Hepatocyte (in vitro differentiated cells): ENCODE measurements at places on chromosomes 6 and 20.
A peak's percentile ranks its signal among the peaks of the same experiment; 100 is the strongest.

DNA sequence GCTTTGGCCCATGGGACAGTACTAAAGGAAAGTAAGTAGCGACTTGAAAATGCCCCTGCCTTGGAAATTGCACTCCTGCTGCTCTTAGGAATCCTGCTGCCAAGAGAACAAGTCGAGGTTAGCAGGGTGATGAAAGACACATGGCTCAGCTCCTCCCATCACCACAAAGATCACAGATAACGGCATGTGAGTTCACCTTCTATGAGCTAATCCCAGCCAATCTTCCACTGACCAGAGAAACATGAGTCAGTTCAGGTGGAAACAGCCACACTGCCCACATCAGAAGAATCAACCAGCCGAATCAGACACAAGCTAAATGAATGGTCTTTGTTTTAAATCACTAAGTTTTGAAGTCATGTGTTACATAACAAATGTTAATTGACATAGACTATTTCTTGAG, 106.3 kb downstream of the PRKN start:
- peak; percentile 56 for DNase-seq

DNA sequence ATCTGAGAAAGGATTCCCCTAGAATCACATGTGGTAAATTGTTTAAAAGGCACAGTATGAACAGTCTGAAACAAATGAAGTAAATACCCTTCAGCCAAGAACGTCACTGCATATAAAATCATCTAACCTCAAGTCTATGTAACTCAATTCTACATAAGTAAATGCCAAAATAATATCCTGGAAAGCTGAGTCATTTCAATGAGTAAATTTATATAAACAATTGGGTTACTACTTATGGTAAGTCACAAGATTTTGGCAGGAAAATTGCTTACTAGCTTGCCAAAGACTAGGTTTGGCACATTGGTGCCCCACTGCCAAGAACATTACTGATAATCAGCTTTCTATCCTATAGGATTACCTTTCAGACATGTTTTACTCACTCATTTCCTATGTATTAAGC, 8.4 kb downstream of the GMDS start:
- no peak for DNase-seq

GRCh38 chr6:72290620-72291019, 331.2 kb upstream of the KCNQ5 start:
- no peak for DNase-seq

DNA sequence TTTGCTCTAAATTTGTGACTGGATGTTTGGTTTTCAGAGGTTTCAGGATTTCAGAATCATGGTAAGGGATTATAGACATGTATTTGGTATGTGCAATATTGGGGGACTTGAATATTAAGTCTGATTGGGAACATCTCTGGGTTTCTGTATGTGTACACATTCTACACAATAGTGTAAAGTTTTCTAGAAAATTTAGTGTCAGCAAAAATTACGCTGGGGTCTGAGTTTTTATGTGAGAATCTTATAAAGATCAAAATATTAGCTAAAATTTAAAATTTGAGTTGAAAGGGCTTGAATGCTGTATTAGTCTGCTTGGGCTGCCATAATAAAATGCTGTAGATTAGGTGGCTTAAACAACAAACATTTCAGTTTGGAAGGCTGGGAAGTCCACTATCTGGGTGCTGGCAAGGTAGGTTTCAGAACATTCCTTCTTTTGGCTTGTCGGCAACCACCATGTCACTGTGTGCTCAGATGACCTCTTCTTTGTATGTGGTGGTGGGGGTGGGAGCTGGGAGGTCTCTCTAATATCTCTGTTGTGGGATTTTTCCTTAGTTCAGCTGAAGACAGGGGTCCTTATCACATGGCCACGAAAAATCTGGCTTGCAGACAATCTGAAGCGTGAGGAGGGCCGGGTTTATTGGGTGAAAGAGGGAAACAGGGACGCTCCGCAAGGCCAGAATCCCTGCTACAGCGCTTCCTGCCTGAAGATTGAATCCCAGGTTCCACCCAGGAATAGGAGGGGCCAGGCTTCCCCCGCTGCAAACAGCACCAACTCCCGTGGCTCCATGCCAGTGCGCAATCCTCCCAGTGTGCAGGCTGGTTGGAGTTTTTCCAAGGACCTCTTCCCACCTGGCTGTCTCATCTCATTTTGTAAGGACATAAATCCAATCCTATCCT, 299.7 kb downstream of the PLCB1 start:
- DNase-seq: peak; percentile 22

- DNase-seq: peak; percentile 62
Observed at GRCh38 chr6:137237413-137238170, 18.4 kb upstream of the IFNGR1 start.

DNA sequence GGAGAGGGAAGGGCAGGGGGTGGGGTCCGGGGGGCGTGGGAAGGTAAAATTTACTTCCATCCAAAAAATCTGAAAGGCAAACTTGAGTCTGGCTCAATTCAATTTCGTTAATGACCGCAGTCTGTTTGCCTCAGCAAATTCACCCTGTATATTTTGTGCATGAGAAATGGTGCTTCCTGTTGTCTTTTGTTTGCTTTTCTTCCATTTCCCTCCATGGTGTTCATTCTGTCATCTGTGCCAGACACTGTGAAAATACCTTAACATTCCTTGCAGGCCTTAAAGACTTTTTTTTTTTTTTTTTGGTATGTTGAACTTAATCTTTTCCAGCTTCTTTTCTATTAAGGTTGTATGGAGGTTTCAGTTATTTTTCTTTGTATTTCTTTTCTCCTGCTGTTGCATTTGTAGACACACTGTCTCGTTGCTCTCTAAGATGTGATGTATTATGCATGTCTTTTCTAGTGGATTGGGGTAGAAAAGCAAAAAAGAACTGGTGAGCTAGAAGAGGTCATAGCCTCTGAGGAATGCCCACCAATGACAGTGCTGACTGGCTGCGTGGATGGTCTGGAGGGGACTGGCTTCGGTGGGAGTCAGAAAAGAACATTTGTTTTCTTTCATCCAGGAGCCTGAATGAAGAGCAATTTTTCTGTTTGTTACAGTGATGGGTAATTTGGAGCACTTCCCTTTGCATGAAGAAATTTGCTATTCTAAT, 585.0 kb upstream of the MAP3K7 start:
- DNase-seq: no peak

GRCh38 chr6:102717737-102718456, 1324.4 kb downstream of the GRIK2 start:
- DNase-seq: no peak

- DNase-seq: peak; percentile 46
Observed at GRCh38 chr6:90149280-90149679, 147.4 kb downstream of the BACH2 start.

GRCh38 chr6:160004018-160004417, 35.1 kb downstream of the IGF2R start:
- no peak for DNase-seq

DNA sequence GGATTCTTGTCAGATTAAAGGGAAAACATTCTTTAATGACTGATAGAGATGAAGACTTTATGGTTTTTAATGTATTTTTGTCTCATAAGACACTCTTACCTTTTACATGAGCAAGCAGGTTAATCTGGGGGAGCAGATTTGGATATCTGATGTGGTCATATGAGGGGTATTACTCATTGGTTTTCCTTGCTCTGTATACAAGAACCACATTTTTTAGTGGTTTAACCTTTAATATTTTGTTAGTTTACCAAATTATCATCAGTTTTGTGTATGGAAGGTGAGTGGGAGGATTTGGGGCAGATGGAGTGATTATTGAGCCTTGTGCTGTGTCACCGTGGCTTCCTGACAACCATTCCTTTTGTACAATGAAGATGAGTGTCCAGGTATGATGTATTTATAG, 112.9 kb downstream of the FIG4 start:
- no peak for DNase-seq

DNA sequence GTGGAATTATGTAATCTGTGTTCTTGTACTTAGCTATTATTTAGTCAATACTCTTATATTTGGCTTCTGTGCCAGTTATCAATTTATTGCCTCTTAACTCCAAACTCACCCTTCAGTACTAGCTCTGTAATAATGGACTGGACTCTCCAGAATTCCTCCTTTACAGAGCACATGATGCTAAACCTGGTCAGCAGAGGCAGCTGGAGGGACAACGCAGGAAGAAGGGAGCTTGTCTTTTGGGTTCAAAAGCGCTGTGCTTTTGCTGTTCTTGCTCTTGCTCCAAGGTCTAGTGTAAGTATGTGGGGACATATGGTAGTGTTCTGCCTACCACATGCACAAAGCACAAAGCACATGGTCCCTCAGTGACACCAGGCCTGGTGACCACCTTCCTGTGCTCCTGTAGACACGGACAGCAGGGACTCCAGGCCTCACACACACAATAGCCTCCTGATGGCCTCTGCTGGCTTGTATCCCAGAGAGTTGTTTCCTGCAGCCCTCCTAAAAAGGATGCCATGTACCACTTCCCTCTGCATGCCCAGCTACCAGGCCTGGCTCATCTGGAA, 46.1 kb downstream of the CHD6 start:
- DNase-seq: no peak

DNA sequence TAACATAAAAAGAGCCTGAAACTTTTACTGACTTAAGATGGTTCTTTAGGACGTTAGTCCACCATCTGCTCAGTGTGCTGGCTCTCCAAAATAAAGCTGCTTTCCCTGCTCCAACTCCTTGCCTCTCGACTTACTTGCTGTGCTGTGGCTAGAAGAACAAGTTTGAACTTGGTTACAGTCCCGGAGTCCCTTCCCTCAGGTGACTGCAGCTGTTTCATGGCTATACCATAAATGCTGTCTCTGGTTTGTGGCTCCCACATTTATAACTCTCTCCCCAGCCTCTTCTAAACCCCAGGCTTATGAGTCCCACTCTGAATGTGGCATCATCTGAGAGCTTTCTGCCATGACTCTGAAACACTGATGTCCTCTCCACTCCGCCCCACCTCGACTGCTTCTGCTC, 306.4 kb upstream of the PRND start:
- no peak for DNase-seq

DNA sequence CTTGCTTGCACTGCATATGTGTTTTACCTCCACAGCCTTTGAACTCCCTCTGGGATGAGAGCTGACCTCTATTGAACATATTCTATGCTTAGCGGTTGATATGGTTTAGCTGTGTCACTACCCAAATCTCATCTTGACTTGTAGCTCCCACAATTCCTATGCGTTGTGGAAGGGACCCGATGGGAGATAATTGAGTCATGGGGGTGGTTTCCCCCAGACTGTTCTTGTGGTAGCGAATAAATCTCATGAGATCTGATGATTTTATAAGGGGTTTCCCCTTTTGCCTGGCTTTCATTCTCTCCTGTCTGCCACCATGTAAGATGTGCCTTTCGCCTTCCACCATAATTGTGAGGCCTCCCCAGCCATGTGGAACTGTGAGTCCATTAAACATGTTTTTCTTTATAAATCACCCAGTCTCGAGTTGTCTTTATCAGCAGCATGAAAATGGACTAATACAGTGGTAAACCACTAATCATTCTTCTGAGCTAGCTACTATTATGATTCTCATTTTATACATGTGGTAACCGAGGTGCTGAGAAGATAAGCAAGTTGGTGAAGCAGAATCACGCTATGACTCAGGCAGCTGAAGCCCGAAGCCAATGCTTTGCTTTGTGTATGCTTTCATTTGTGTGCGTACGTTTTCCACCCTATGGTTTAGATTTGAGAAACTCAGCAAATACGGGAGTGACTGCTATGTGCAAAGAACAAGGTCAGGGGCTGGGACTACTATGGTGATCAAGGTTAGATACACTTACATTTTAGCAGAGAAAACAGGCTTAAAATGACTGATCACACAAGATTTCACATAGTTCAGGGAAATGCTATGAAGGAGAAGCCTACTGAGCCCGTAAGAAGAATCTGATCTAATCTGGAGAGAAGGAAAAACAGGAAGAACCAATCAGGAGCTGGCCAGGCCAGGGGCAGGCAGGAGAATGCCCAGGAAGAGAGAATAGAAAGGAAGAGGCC, 363.5 kb downstream of the ESR1 start:
- DNase-seq: peak; percentile 38

DNA sequence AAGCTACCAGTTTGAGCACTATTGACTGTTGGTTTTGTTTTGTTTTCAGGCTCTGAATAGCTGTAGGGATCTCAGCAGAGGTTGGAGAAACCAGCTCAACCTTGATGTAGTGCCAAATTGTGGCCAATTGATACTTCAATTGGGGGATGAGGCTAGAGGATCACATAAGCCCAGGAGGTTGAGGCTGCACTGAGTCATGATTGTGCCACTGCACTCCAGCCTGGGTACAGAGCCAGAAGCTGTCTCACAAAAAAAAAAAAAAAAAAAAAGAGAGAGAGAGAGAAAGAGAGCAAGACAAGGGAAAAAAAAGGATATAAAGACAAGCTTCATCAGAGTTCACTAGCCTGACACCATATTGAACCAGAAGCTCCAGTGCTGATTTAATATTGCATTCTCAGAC, 702.1 kb downstream of the FRK start:
- DNase-seq: no peak

GRCh38 chr6:26468829-26469228, 11.1 kb downstream of the BTN2A1 start:
- no peak for DNase-seq

DNA sequence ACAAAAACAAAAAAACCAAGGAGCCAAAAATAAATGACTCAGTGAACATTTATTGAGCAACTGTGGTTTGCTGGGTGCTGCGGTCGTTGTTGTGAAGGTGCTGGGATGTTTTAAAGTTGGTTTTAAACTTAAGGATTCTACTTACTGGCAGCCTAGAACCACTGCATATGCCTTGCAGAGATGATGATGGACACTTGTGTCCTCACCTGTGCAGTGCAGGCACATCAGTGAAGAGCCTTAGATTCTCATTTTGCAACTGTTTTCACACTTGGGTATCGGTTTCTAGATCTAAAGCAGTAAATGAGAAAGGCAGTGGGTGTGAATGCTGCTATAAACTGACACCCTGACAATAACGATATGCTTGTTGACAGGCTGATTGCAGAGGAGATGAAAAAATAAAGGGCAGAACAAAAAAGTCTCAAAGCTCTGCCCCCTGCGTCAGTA, 68.8 kb downstream of the UTRN start:
- DNase-seq: no peak

GRCh38 chr6:111573131-111573883, 32.4 kb downstream of the TRAF3IP2 start:
- DNase-seq: peak; percentile 81

DNA sequence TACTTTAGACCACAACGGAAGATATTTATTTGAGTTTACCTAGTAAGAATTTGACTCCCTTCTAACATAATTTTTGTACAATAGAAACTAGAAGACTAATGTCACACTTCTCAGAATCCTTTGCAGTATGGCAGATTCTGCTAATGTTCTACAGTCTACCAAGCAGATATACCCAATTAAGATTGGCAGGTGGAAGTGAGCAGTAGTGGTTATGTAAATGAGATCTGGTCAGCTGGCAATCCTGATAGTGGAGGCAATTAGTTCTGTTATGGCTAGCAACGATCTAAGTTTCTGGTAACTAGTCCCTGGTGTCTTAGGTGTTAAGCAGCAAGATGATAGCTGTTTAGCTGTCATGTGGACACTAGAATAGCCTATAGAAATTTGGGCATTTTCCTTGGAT, 101.0 kb downstream of the CENPW start:
- no peak for DNase-seq
